ENCODE measurements at places on chromosomes 11 and 22.

- no peak for DNase-seq
These were observed 480.0 kb upstream of the CADM1 start for GRCh38 chr11:115984228-115984627.

GRCh38 chr11:119847853-119848252, 118.9 kb upstream of the NECTIN1 start:
- DNase-seq: no peak

- no peak for DNase-seq
These were observed 46.4 kb downstream of the RTN4R start for GRCh38 chr22:20221421-20222340.

DNA sequence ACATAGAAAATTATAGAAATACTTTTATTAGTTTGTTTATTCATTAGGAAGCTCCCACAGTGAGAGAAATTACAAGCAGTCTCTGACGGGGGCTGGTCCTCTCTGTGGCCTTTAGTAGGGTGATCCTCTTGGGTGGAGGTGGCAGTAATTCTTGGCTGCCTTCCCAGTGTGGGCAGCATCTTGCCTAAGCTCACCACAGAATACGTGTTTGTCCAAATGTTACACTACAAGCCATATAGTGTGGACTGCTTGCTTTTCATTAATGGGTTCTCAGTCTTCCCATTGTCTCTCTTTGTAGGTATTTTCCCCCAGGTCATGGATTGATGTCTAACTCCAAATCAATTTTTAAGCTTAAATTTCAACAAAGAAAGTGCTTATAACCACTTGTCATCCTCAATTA, 43.3 kb downstream of the ENDOD1 start:
- DNase-seq: no peak

- DNase-seq: no peak
These were observed 172.3 kb downstream of the AASDHPPT start for GRCh38 chr11:106249617-106250239.

- no peak for DNase-seq
These were observed 942.0 kb upstream of the CCDC90B start for GRCh38 chr11:84227970-84228665.

DNA sequence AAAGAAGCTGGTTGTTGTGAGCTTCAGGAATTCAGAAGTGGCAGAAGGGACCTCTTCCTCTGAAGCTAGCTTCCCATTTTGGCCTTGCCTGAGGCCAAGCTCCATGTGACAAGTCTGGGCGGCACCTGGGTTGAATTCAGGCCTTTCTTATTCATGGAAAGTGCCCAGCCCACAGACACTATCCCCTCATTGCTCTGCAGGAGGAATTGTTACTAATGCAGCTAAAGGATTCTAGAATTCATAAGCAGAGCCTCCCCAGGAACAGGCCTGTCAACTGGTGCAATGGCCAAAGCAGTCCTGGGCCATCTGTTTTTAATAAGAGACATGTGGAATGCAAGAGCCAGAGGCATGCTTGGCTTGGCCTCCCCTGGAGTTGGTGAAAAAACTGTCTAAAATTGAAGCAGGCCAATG, 71.4 kb downstream of the SLC1A2 start:
- no peak for DNase-seq

DNA sequence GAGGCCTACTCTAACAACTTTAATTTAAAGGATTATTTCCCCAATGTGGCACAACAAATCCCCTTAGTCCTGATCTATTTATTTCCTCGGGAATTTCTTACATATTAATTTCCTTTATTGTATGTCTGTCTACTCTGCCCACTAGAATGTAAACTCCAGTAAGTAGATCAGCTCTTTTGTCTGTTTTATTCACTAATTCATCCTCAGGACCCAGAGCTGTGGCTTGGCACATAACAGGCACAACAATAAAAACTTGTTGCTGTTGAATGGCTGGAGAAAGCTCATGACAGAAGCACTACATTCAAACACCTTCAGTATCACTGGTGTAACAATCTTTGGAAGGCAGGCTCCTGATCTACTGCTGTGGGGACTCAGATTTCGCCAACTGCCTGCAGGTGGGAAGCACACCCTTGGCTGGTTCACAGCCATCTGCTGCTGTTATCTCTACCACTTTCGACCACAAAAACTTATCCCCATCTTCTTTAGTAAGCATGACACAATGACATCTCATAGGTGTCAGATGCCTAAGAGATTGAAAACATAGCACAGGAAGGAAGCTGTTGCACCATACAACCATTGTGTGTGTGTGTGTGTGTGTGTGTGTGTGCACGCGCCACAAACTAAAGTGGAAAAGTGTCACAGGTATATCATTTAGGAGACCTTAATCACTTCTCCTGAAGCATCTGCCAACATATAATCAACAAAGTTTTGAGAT, 11.9 kb downstream of the HIRA start:
- no peak for DNase-seq

- DNase-seq: no peak
These were observed 184.9 kb downstream of the CASP12 start for GRCh38 chr11:104713401-104713800.

- DNase-seq: no peak
These were observed 2.5 kb downstream of the EPS8L2 start for GRCh38 chr11:708511-708910.

DNA sequence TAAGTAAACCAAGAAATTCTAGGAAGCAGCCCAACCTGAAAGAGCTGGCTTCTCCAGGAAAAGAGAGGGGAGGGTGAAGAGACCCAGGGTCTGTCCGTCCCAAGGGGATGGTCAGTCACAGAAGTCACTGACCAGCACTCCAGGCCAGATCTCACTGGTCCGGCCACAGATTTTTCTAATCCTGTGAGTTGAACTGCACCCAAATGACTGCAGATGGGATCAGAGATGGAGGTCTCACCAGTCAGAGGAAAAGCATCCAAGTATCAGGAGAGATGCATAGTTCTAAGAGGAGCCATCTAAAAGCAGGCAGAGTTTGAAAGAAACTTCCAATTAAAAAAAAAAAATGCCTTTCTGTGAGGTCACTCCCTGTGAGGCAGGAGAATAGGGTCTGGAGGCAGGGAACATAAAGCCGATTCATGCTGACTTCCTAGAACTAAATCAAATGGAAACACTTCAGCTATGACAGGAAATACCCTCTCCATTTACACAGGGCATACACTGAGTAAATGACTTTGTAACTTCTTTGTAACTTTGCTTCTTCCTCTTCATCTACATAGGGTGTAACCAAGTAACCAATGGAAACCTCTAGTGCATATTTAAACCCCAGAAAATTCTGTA, 144.5 kb downstream of the CCDC34 start:
- no peak for DNase-seq

DNA sequence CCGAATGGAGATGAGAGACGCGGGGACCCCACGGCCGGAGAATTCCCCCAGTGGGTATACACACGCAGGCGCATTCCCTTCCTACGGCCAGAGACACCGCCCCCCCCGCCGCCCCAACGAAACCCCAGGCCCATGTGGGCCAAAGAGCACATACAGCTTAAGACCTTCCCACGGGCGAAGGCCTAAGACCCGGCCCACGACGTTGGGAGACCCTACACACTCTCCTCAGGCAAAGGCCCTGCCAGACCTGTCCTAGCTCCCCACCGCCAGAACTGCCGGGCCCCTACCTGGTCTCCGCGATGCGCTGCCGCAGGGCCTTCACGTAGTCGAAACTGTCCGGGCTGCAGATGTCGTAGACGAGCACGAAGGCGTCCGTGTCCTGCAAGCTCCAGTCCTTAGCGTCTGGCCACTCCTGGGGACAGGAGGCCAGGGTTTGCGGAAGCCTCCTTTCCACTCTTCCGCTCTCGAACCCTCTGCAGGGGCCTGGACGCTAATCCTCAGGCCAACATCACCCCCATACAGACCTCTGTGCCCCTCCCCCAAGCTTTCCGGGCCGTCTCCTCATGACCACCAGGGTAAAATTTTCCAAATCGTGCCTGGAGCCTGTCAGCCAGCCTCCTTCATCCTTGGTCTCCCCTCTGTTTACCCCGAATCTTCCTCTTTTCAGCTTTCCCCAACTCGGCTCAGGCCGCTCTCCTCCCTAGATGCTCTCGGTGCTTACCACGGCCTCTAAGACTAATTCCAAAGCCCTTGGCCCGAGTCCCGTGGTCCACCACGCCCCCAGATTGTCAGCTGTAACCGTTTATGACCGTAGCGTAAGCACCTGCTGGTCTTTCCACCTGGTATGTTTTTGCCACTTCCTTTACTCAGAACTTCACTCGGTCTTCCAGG, 1.7 kb downstream of the RASL10A start:
- DNase-seq: no peak

DNA sequence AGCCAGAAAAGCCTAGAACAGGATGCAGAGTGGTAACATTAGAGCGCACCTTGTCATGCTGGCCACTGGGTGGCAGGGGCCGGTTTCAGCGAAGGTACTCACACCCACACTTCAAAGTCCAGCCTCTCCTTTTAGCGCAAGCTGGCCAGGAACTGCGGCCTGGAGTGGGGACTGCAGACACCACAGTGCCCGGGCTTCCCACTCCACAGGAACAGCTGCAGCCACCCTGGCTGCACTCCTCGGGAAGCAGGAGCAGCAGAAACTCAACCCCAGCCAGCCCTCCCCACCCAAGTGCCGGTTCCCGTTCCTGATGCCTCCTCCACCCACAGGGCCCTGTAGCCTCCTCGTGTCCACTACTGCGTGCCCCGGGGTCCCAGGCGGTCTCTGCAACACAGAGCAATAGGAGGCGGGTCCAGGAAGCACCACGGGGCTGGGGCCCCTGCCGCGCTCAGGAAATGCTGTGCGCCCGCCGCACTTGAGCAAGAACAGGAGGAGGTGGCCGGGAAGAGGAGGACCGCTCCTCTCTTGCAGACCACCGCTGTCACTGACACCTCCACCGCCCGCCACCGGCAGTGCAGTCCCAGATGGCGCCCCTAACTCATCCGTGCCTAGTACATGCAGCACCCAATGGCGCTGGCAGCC, 2.2 kb downstream of the RFPL2 start:
- DNase-seq: no peak

- DNase-seq: no peak
These were observed 577.4 kb upstream of the LUZP2 start for GRCh38 chr11:23919455-23919854.

DNA sequence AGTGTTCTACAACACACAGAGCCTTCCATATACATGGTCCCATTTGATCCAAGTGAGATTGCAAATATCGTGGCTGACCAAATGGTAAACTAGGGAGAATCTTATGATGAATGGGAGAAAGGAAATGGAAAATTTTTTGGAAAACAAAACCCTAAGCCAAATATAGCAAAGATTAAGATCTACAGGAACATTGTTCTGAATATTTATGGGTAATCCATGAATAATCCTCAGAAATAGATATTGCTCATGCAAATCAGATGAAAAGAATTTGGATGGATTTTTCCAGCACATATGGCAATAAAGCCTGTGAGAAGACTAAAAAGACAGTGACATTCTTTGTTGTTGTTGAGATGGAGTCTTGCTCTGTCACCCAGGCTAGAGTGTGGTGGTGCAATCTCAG, 21.7 kb upstream of the PRDM10 start:
- no peak for DNase-seq

DNA sequence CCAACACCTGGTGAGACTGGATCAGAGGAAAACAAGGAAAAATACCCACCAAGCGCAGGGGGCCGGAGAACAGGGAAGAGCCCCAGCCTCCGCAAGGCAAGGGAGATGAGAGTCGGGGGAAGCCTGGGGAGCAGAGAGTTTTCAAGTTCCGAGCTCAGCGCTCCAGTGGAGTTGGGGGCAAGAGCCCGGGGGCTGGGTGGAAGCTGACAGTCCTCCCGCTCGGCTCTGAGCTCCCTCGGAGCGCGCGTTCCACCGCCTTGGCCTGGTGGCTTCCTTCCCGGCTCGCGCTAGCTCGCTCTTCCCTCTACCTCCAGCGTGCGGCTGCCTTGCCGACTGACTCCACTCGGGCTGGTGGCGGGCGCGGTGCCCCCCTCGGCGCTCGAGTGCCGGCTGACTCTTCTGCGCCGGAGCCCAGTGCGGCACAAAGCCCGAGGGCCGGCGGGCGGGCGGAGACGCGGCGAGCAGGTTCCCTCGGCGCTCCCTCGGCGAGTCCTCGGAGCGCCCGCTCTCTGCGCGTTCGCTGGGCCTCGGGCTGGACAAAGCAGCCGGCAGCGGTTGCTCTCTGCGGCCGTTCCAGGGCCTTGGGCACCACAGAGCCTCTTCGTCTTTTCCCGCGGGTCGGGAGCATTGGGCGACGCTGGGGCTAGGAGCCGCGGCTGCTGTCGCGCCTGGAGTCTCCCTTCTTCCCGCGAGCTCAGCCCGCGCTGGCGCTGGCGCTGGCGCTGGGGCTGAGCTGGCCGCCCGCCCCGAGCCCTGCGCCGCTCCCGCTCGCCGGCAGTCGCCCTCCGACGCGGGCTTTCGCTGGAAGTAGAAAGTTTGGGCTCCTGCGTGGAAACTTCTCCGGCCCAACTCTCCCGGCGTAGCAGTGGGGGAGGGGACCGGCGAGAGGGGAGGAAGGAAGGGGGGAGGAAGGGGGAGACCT, 1.0 kb downstream of the PAX6 start:
- DNase-seq: no peak

DNA sequence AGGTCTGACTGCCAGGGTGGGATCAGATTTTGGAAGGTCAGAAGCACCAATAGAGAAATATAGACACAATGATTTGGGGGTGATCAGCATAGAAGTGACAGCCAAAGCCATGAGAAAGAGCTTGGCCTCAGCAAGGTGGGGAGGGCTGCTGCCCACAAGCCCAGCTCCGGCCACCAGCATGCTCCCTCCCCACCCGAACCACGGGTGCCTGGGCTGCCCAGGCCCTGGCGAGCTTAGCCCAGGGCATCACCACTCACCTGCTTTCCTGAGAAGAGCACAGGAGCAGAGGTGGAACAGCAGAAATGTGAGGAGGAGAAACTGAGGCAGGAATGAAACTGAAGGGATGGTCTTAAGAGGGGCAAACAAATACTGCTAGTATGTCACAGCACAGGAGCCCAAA, 48.8 kb downstream of the LRFN4 start:
- no peak for DNase-seq

DNA sequence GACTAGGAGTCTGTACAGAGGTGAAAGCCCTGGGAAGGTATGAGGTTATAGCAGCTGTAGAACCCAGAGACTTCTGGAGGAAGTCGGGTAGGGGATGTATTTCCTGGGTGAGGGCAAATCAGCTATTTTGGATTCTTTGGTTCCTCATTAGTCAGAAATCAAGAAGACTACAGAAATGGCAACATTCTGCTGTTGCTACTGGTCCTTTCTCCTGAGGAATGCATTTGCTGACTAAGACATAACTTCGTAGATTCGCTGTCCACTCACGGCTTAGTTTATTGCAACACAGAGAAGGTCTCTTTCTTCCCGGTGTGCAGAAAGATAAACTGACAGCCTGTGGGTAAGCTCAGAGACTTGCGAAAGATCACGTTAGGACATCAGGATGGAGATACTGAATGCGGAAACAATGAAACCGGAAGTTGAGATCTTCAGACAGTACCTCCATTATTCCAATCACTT, 25.3 kb upstream of the SESN3 start:
- peak; percentile 56 for DNase-seq

- no peak for DNase-seq
These were observed 560.8 kb downstream of the ETS1 start for GRCh38 chr11:128026596-128026995.

GRCh38 chr11:9821008-9821752, 157.3 kb downstream of the SWAP70 start:
- no peak for DNase-seq

GRCh38 chr11:123197711-123198110, 2.7 kb upstream of the CLMP start:
- no peak for DNase-seq

GRCh38 chr11:125132596-125132995, 21.2 kb upstream of the TMEM218 start:
- no peak for DNase-seq

Data from globus pallidus (tissue), 1 donor.